ENCODE measurements at places on chromosomes 7 and 10.

GRCh38 chr7:153835103-153835502 is 217.1 kb upstream of the DPP6 start:
- no peak for DNase-seq

- no peak for DNase-seq
Measured at GRCh38 chr10:125568156-125568555, 114.8 kb downstream of the TEX36 start.

- DNase-seq, result no peak
Measured at GRCh38 chr7:155738104-155738503, 74.2 kb downstream of the SHH start.

DNA sequence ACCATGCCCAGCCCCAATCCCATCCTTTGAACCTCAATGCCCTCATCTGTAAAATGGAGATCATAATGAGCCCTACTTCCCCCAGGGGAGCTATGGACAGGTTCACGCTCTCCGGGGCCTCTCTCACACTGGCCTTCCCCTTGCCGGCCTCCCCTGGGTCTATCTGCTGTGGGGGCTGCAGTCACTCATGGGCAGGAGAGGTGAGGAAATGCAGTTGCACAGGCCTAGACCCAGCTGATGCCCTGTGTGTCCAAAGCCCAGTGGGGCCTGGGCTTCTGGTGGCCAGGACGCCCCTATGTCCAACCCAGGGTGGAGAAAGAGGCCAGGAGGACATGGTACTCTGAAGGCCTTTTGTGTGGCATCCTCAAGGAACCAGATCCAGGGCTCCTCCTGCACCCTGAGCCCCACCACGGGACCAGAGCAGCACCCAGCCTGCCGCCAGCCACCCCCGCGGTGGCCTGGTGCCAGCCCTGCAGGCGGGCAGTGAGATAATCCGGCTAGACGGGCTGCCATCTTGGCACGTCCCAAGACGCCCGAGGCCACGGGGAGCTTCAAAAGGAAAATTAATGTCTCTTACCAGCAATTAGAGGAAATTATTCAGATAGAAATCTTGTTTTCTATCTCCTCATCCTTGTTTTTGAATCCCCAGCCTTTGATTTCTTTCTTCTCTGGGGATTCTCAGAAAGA is 39.0 kb downstream of the MYL10 start:
- DNase-seq, result no peak

DNA sequence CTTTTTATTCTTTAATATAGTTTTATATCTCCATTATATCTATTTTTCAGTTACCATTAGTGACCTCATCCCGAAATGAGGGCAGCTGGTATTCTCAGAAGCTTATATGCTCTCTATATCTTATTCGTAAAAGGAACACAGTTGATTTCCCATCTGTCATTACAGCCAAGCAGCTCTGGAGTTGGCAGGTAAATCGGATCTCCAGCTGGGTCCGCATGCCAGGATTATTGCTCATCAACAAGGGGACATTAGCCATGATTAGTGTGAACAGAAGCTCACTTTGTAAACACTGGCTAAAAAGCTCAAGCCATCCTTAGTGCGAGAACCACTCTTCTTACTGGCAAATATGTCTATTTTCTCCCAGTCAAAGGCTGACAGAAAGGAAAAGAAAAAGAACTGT is 180.3 kb downstream of the NPSR1 start:
- no peak for DNase-seq

- DNase-seq, result no peak
Measured at GRCh38 chr7:70481570-70482123, 650.3 kb upstream of the GALNT17 start.

DNA sequence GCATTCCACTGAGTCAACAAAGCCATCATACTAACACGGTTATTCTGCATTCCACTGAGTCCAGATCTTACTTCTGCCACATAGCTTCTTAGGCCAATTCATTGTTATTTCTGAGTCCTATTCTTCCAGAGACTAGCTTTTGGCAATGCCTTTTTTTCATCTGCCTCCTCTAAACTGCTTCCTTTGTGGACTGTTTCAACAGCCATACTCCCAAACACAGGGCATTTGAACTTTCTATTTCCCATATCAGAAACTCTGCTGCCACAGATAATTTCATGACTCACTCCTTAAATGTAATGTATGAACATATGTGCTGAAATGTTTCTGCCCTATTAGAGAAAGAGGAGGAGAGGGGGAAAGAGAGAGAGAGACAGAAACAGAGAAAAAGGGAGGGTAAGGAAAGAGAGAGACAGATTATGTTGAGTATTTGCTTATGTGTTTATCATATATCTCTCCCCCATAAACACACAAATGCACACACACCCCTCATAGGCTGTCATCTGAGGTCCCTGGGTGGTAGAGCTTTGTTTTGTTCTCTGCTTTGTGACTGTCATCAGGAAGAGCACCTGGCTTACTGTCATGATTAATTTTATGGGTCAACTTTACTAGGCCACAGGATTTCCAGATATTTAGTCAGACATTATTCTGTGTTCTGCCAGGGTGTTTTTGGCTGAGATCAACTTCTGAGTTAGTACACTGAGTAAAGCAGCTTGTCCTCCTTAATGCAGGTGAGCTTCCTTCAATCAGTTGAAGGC is 308.0 kb upstream of the KCND2 start:
- DNase-seq, result no peak

GRCh38 chr10:104680467-104681401 is 39.6 kb downstream of the SORCS3 start:
- no peak for DNase-seq

DNA sequence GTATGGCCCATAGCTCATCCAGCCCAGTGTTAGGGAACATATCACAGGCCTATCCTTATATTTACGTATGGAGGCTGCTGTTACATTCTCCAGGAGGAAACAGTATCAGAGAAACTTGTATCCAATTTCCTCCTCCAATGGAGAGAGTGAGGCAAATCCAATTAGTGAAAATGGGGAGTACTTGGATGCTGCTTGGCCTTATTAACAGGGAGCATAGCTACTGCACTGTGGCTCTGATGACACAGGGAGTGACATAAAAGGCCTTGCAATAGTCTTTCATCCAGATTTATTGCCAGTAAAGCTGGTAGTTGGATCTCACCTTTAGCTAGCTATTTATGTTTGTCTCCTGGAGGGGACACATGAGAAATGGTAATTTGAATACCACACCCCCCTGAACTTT is 313.2 kb upstream of the MTPN start:
- no peak for DNase-seq

- DNase-seq, result no peak
Measured at GRCh38 chr10:127635882-127636281, 86.8 kb downstream of the NPS start.

DNA sequence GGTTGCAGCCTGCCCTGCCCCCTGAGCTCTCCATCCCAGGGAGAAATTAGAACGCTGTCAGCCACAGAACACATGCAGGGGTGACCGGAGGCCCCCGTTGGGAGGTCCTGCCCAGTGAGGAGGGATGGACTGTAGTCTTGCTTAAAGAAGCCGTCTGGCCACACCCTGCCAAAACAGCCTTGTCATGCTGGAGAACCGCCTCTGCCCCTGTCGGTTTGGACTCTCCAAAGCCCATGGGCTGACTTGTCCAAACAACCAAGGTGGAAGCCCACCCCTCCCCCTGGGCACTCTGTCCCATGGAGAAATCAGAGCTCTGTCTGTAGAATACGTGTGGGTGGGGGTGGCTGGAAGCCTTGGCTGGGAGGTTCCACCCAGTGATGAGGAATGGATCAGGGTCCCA is 12.7 kb upstream of the TBATA start:
- DNase-seq, result no peak

DNA sequence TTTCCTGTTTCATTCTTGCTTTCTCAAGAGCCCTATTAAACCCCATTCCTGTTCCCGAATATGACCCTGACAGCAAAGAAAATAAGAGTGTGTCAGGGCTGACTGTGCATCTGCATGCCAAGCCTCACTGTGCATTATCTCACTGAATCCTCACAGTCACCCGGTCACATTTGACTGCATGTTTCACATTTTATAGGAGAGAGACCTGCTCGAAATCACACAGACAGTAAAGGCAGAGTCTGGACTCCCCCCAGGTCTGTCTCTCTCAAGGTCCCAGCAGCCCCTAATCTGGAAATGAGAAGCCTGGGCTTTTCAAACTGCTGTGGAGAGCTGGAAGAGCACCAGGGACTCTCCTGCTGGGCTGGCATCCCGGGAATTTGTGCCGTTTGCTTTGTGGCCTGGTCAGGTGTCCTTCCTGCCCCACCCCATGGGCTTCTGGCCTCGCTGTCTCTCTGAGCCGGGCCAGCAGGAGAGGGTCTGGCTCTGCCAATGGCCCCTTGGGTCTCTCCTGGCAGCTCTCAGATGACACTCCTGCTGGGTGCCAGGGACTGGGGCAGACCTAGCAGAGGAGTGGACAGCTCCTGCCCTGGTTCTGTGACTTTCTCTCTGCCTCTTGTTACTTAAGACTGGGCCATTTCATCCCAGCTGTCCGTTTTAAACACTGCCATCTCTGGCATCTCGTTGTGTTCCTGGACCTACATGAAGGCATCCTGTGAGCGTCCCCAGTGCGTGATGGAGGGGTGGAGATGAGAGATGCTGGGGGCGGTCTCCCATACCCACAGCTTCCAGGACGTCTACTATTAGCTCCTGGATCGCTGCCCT is 173.6 kb downstream of the ARHGAP12 start:
- DNase-seq, result no peak

DNA sequence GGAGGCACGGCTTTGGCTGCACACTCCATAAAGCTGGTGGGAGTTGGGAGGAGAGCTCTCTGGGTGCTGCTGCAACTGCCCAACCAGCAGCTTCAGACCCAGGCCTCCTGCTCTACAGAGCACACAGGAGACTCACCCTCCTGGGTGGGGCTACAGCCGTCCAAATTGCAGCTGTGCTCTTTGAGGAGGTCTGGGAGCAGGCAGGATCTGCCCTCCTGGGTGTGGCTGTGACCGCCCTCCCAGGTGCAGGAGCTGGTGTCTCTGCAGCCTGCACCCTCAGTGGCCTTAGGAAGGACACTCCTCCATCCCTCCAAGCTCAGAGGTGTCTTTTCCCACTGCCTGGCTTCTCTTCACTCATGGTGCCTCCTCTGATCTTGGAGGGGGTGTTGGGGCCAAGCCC is 20.0 kb upstream of the PRF1 start:
- DNase-seq, result no peak

GRCh38 chr7:111005445-111005844 is 85.5 kb upstream of the LRRN3 start:
- no peak for DNase-seq

GRCh38 chr10:22294694-22295093 is 21.5 kb upstream of the COMMD3 start:
- no peak for DNase-seq

DNA sequence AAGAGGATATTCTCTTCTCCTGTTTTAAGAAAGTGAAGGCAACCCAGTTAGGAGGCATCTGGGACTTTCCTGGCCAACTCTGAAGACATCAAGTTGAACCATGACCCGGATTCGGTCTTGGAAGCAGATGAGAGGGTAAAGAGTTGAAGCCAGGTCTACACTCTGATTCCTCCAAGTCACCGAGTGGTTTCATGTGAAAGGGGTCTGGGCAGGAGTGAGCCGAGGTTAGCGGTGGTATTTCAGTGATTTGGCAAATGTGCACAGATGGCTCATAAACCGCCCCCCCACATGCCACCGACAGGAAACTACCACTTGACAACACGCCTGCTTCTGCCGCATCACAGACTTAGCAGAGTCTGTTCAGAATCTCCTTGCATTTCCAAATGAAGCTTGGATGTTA is 11.4 kb upstream of the REPIN1 start:
- peak; percentile 75 for DNase-seq

GRCh38 chr10:125629758-125630376 is 53.1 kb downstream of the TEX36 start:
- DNase-seq, result no peak

DNA sequence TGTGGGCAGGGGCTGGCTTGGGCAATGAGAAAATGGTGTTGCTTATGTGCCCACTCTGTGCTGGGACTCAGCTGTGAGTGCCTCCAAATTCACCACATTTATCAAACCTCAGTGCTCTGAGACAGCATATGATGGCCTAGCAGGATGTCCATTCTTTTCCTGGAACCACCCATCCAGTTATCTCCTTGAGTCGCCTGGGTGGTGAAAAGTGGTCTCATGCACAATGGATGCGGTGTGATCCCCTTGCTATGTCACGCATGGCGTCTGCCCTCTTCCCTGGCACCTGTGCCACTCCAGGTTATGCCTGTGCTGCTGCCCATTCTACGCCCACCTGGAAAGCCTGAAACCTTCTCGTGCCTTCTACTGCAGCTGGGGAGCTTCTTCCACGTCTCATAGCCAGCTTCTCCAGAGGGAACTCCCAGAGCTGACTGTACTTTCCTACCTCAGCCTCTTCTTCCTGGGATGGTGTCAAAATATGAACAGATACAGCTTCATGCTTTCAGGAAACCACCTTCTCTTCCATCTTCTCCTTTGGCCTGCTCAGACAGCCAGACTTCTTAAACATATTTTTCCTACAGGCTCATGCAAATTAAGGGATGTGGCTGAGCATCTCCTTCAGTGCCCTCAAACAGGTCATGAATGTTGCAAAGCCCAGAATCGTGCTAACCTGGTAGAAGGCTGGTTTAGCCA is 147.3 kb downstream of the PFKFB3 start:
- no peak for DNase-seq

- no peak for DNase-seq
Measured at GRCh38 chr7:121480566-121481335, 84.6 kb upstream of the FAM3C start.

DNA sequence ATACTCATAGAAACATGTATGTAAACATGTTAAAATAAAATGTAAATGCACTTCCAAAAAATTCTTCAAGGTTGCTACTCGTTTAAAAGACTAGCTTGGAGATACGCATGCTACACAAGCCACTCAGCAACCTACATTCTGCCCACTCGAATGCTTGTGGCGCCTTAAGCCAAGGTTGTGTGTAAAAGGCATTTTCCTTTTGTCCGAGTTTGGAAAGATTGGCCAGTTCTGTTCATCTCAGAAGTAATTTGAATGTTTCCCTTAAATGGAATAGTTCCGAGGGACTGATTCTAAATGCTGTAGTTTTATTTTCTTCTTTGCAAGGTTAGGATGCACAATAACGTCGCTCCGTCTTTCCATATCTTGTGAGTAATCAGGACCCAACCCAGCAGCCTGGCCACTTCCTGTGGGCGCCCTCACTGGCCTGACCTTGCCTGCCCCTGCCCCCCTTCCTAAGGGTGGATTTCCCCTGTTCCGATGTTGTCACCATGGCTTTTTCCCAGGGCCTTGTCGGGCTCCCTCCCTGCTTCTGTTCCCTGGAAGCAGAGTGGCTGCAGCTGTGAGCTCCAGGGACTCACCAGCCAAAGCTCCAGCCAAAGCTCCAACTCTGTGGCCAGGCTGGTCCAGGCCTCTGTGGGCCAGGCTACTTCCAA is 70.6 kb downstream of the PTPRE start:
- no peak for DNase-seq

DNA sequence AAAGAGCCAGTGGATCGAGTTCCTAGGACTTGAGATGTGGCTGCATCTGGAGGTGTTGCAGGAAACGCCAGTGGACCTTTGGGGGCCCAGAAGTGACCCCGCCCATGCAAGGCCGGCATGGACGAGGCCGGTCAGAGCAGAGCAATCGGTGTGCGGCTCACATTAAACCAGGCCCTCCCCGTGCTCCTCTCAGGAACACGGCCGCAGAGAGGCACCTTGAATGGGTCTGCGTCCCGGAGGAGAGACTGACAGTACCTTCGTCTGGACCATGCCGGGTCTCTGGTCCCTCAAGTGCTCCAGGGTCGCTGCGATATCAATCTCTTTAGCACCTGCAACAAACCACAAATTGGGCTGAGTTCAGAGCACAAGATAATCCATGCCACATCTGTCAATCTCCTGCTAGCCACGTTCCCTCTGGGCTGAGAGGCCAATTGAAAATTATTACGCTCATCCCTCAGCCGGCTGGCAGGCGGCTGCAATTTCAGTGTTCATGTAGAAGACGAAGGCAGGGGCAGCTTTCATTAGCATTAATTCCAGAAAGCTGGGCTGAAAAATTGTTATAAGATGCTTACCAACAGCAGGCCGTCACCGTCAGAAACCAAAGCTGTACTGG is 212.0 kb downstream of the DNAJB6 start:
- DNase-seq, result no peak

All from activated CD4-positive, alpha-beta T cell treated with anti-CD3 and anti-CD28 coated beads for 48 hours (primary cell).